ENCODE measurements at places on chromosomes 5 and 9.

GRCh38 chr9:91951944-91952520 lies 2.0 kb upstream of the ROR2 start:
- no peak for DNase-seq

DNA sequence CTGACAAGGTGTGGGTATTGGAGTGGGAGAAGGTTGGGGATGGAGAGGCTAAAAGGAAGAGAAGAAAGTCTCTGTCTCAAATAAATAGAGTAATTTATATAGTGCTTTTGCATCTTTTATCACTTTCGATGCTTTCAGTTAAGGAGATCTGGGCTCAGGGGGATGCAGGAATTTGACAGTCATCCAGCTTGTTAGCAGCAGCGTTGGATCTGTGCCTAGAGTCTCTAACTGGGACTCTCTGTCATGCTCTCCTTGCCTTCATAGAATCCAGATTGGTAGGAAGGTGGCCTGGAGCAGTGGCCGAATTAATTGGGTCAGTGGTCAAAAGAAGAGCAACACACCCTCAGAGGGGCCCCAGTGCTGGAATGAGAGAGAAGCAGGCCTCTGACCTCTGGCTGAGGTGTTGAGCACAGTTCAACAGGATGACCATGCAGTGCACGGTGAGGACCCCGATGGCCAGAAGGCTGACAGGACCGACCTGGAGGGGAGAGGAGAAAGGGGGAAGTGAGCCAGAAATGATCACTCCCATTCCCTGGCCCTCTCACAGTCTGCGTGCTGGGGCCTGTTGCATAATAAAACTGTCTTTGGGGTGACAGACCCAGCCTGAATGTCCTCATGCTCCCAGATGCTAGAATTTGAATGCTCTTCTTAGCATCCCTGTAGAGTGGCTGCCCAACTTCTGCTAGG lies 7.6 kb downstream of the SLC36A3 start:
- DNase-seq, result no peak

DNA sequence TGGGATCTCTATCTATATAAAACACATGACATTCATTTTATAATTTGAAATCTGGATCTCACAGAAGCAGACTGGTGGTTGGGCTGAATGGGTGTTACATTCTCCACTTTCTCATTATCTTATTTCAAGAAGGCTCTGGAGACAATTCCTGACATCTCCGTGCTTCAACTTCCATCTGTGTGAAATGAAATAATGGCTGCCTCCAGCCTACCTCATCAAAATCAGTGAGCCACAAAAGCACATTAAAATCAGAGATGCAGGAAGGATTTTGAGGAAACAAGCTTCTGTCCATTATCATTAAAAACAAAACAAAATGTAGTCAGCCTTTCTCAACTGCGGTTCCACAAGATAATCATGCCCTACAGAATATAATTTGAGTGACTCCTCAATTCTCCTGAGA lies 958.3 kb upstream of the DMAC1 start:
- DNase-seq, result no peak

GRCh38 chr5:135437796-135438560 lies 9.2 kb downstream of the DCANP1 start:
- DNase-seq, result no peak

GRCh38 chr5:61180886-61181285 lies 18.6 kb upstream of the SMIM15 start:
- DNase-seq, result no peak

GRCh38 chr5:133754575-133755169 lies 142.3 kb upstream of the FSTL4 start:
- peak; percentile 44 for DNase-seq

DNA sequence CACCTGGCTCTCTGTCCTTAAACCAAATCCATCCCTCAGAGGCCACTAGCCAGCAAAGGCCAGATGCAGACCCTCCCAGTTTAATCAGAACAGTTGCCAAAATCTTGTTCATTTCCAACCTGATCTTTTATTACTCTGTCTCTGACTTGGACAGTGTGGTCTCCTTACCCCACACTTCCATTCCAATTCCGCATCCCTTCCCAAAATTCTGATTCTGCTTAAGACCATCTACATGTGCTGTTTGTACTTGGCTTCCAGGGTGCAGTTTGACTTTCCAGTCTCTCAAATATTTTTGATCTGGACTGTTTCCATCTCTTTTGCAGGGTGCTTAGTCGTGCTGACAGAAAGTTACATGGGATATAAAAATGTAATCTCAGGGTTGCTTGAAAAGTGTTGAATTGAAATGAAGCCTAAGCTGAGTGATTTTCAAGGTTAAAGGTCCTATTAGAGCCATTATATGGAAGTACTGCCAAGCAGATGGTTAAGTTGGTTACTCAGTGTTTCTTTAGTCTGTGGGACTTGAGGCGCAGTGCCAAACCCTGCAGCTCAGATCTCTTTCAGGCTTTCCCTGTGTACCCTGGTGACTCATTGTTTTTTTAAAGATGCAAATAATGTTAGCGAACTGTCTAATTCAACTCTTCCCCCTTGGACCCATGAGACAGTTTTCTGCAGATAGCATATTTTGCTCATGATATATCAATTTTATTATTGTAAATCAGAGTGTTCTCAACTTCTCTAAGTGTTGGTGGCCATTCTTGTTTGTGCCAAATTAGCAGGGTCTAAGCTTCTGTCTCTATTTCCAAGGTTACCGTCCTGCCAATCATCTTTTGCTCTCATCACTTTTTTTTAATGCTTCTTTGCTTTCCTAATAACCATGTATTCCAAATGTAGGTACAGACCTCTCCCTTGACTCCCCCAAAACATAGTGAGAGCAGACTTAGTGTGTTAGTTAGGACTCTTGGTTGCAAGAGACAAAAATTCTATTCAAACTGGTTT lies 18.2 kb upstream of the DCP2 start:
- DNase-seq, result no peak

DNA sequence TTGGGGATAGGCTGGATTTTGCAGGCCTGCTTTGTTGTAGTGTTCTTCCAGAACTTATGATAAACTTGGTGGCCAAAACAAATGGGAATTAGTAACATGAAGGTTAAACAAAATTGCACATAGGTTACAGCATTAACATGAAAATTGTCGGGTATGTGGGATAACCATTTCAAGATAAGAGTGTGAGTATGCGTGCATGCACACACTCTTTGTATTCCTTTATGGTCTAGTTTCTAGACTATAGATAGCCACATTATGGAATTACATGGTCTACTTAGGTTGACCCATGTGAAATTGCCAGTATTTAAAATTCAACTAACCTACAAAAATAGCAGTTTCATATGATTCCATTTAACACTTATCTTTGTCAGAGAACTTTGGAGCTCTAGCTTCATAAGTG lies 1.4 kb downstream of the HMGCR start:
- DNase-seq, result no peak

- no peak for DNase-seq
Measured at GRCh38 chr9:132181796-132182313, 20.0 kb downstream of the NTNG2 start.

DNA sequence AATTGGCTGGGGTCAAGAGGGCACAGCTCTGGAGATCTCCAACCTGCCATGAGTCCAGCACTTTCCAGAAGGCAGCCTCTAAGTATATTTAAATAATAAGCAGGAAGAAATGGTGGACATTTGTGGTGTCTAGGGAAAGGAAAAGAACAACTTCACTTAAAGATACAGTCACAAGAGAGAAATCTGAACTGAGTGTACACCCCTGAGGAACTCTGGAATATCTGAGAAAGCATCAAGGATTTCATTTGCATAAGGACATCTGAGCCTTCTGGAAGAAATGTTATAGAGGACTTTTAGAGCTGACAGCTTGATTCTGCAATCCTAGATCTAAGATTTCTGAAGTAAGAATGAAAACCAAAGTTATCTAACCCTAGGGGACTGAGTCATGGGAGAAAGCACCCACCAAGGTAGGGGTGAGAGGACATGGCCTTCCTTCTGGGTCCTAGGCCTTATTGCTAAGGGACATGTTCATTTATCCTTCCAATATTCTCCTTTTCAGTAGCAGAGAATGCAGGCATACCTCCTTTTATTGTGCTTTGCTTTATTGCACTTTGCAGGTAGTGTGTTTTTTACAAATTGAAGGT lies 253.4 kb upstream of the SLC24A2 start:
- peak; percentile 3 for DNase-seq

- no peak for DNase-seq
Measured at GRCh38 chr9:135103931-135104639, 16.6 kb downstream of the OLFM1 start.

- no peak for DNase-seq
Measured at GRCh38 chr5:155926031-155926430, 400.9 kb upstream of the SGCD start.

GRCh38 chr5:120463991-120464626 lies at the start of gene PRR16:
Gene PRR16 (plus strand): TSS chr5:120464300.
- DNase-seq, result peak; percentile 22

DNA sequence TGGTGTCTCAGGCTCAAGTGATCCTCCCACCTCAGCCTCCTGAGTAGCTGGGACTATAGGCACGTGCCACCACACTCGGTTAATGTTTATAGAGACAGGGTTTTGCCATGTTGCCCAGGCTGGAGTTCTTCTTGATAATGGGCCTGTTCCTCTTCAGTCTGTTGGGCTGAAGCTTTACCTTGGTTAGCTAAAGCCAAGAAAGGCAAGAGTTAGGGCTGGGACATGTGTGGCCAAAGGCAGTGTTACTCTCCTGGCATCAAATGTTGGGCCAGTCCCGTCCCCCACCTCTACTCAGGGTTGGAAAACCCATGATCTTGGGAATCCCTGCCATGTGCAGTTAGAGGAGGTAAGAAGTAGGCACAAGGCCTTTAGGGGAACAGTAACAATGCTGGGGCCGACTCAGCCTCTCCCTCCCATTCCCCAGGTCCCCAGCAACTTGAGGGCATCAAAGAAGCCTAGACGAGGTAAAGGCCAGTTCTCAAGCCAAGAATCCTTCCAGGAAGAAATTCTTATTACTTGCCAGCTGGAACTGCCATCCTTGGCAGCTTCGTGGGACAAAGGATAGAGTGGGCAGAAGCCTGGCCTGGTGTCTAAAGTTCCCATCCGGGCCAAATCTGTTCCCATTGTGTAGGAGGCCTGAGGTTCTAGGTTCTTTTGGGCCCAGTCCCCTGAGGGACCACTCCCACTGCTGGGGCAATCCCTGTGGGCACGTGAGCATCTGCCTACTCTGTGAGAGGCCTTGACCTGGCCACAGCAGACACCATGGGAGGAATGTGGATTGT lies 4.5 kb downstream of the EGR1 start:
- DNase-seq, result no peak

GRCh38 chr5:56760723-56761122 lies 54.6 kb upstream of the MAP3K1 start:
- DNase-seq, result no peak

DNA sequence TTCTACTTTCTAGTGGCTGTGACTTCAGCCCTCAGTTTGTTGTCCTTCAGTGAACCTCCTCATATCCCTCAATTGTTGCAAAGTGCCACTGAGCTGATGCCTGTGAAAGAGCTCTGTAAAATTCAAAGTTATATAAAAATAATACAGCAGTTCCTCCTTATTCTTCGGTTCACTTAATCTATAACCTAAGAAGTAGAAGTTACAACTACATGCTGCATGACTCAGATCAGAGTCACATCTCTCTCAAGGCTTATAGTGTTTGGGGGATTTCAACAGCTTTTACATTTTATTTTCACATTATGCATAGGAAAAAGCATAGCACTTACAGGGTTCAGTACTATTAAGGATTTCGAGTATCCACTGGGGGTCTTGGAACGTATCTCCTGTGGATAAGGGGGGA lies 25.1 kb upstream of the GCNT1 start:
- DNase-seq, result no peak

GRCh38 chr5:180137401-180138213 lies 66.0 kb upstream of the RNF130 start:
- DNase-seq, result no peak

DNA sequence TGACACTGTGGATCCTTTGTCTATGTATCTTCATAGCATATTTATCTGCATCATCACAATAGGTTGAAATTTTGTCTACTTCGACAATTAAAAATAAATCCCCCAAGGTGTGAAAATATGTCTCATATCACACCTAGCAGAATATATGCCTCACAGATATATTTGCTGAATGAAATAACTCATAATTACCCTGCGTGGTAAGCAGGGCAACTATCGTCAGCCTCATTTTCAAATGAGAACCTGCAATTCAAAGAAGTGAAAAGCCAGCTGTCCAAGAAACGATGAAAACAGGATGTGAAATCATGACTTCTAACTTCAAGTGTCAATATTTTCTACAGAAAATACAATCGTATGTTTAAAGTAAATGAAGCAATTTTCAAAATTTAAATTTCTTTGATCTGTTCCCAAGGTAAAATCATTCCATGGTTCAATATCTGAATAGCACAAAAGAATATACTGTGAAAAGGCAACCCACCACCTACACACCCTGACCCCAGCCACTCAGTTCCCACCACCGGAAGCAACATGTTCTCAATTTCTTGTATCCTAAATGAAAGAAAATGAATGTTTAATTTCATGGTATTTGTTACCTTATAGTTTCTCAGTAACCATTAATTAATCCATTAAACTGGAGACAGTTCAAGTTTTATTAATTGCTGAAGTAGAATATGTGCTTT lies 57.1 kb downstream of the TBCA start:
- DNase-seq, result no peak

- no peak for DNase-seq
Measured at GRCh38 chr5:62791059-62791458, 212.4 kb downstream of the LRRC70 start.

- DNase-seq, result no peak
Measured at GRCh38 chr5:133603711-133604110, 8.6 kb downstream of the FSTL4 start.

- no peak for DNase-seq
Measured at GRCh38 chr5:150302301-150303069, at the start of gene ARSI. Gene ARSI (minus strand): TSS chr5:150302905. CDS start chr5:150302373, 532 bp downstream.

DNA sequence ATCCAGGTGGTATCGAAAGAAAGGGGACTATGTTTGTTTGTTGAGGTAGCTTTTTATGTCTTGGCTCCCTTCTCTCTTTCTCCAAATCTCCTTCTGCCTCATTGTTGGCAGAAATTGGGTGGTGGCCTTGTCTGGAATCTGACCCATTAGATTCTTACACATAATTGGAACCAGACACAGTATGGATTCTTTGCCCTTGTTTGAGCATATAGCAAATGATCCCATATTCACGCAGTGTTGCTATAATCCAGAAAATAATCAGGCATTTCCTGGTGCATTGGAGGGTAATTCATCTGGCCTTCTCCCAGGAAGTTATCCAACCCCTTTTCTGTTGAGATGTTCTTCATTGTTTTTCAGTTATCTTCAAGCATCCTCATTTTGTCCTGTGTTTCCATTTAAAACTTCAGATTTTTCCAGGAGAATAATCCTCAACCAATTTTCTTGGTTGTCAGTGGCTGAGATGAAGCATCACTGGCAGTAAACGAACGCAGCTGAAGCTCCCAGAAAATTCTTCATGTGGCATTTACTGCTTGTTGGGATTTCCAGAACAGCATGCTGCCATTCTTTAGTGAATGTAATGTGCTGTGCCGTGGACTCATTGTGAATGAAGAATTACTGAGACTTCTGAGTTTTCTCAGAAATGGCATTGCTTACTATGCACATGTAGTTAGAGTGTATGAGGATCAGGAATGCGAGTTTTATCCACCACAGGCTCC lies 70.5 kb upstream of the NTRK2 start:
- no peak for DNase-seq

DNA sequence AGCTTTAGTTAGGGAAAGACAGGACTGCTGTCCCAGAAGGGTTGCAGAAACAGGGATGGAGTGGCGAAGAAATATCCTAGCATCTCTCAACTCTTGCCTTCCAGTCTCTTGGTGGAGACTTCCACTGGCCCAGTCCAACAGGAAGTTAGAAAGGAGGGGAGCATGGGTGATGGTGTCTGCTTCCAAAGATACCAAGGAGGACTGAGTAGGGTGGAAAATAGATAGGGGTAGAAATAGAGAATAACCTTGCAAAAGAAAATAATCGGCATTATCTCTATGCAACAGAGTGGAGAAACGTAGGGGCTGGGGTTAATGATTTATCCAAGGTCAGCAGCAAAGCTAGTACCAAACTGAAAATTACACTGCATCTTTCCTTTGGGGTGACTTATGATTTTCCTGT lies 242.3 kb downstream of the PSAT1 start:
- DNase-seq, result no peak

Data from activated T-cell treated with anti-CD3 and anti-CD28 coated beads, Interleukin-2, amount 50 U/mL, for 72 hours (primary cell).